ENCODE measurements at places on chromosomes 7 and 10.

- no peak for DNase-seq
These were observed 9.9 kb downstream of the RHEB start for GRCh38 chr7:151509670-151510333.

GRCh38 chr10:60377955-60378354, 11.7 kb downstream of the ANK3 start:
- DNase-seq: no peak

DNA sequence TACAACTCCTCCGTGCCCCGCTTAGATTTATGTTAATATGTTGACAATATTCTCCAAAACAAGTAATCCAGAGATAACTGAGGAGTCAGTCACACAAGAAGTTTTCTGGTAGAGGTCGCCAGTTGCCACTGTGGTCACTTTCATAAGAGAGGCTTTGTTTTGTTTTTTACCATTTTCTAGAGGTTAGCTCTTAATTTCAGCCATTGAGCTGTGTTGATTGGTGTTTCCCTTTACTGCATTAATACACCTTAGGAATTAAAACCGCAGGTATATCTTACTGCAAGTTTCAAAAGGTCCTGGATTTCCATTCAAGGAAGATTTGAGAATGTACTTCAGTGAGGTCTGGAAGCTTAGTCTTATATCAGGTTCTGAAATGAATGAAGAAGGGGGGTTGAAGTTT, 3.5 kb downstream of the BMI1 start:
- no peak for DNase-seq

- no peak for DNase-seq
These were observed 120.6 kb downstream of the SEM1 start for GRCh38 chr7:96589038-96589437.

DNA sequence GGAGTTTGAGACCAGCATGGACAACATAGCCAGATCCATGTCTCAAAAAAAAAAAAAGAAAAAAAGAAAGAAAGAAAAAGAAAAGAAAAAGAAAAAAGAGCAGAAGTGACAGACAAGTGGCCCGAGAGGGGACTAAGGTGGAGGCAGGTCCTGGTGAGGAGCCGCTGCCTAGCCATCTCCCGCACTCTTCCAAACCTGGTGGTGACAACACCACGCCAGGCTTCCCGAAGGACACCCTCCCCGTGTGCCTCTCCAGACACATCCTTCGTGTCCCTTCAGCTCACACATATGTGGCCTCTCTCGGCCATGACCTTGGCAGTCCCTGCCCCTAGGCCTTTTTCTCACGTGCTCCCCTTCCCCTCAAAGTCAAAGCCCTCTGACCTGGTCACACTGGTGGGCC, 36.4 kb downstream of the IFT22 start:
- no peak for DNase-seq

DNA sequence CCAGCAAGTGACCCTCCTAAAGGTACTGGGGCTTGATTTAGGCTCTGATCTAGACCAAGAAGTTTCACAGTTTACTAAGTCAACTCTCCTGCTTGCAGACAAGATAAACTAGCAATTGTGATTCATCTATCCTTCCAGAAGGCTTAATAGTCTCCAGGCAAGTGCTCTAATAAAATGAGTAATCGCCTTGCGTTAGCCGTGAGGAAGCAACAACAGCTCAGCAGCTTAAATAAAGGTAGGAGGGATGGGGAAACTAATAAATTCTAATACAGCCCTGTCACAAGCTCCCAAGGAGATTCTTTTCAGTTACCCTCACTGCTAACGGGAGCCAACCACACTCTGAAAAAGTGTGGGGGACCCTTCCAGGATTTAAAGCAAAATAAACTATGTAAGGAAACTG, 48.4 kb downstream of the FRMD4A start:
- no peak for DNase-seq

DNA sequence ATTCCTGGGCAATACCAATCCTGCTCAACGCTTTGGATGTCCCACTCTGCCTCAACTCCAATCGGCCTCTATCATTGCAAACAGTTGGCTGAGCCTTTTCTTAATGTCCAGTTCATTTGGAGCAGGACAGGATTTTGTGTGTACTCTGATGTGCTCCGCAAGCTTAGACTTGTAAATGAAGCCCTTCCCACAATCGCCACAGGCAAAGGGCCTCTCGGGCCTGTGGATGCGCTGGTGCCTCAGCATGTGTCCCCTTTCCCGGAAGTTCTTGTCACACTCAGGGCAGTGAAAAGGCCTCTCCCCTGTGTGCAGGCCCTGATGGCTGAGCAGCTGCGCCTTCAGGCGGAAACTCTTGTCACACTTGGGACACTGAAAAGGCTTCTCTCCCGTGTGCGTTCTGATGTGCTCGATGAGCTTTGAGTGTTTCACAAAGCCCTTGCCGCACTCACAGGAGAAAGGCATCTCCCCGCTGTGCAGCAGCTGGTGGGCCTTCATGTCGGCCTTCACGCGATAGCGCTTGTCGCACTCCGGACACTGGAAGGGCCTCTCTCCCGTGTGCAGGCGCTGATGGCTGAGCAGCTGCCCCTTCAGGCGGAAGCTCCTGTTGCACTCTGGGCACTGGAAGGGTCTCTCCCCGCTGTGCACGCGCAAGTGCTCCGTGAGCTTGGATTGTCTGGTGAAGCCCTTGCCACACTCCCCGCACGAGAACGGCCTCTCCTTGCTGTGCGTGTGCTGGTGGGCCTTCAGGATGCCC, 20.0 kb downstream of the ZNF786 start:
- no peak for DNase-seq

DNA sequence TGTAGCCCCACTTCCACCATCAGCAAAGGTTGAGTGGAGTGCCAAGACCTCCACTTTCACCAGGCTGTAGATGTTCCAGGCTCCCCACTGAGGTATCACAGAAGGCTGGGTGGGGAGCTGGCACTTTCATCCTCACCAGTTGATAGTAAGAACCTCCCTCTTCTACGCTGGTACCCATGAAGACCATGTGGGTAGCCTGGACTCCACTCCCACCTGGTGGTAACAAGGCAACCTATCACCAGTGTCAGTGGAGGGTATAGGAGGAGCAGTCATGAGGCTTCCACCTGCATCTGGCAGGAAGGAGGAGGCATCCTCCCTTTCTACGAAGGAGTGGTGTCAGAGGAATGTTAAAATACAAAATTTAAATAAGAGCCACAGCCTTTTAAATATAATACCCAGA, 4.4 kb downstream of the SMIM30 start:
- DNase-seq: no peak

- no peak for DNase-seq
These were observed 165.9 kb upstream of the PLXNA4 start for GRCh38 chr7:132742189-132742612.
